Activated naive CD8-positive, alpha-beta T cell treated with anti-CD3 and anti-CD28 coated beads, Interleukin-2, amount 10 ng/mL, durations not matched to agents 7 days and 5 days (primary cell): ENCODE measurements at places on chromosomes 4 and X. TPM values are rescaled to one million over a fixed set of nuclear protein-coding genes. Genes with fewer than 3 reads are reported as not detected.

Gene HMX1
- not detected for total RNA-seq

Gene EVC2
- total RNA-seq = 0.69 TPM

Gene TRIML2
- total RNA-seq = not detected

Gene MAGEA12
- total RNA-seq = not detected
